ENCODE measurements at places on chromosomes 7 and 10. TPM values are rescaled to one million over a fixed set of nuclear protein-coding genes. Genes with fewer than 3 reads are reported as not detected.

PTTG1IP2 gene
- polyA plus RNA-seq, result not detected

SRRM3 gene
- 0.66 TPM for polyA plus RNA-seq

IKZF1 gene
- 0.98 TPM for polyA plus RNA-seq

OR6V1 gene
- polyA plus RNA-seq, result not detected

SLC16A12 gene
- polyA plus RNA-seq, result 30.8 TPM

DNA sequence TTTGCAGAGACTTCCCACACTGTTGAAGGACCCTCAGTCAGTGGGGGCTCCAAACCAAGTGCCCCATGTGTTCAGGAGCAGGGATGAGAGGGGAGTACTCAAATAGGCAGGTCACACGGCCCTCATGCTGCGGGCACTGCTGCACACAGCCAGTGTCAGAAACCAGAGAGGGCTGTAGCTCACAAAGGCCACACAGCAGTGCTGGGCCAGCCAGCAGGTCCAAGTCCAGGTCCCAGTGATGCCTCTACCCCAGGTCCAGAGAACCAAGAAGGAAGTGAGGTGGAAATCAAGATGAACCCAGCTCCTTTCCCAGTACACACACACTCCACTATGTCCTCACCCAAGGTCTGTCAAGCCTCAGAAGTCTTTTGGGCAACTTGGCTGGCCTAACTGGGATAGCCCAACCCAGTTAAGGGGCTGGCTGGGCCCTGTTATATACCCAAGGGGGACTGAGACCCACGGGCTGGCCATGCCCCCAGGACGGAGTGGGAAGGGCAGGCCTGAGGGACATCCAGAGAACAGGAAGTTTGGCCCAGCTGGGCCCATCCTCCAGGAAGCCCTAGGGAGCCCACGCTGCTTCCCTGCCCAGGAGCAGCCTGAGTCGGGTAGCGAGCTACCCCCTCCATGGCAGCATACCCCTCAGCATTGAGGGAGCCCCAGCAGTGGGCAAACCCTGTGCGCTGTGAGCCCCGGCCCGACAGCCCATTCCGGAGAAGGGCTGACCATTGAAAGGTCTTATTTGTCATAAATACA, 24.3 kb downstream of the GRID1 start:
- no peak for DNase-seq

DNA sequence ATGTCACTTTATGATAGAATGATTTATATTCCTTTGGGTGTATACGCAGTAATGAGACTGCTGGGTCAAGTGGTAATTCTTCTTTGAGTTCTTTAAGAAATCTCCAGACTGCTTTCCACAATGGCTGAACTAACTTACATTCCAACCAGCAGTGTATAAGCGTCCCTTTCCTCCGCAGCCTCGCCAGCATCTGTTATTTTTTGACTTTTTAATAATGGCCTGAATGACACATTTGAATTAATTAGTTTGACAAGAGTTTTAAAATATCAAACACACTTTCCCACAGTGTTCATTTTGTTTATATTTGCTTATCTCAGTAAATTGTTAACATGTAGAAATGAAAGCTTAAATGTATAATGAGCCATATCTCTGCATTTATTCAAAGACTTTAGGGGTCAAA, 116.8 kb downstream of the TES start:
- DNase-seq, result no peak

- DNase-seq, result no peak
Measured at GRCh38 chr7:45252857-45253256, 95.3 kb downstream of the RAMP3 start.

GRCh38 chr10:120949609-120950031, 98.5 kb downstream of the WDR11 start:
- DNase-seq, result no peak

- DNase-seq, result no peak
Measured at GRCh38 chr10:26969145-26969926, 108.6 kb upstream of the ABI1 start.

Data from left renal pelvis (tissue), 4 donors.